Nucleus accumbens (tissue), 56 donors: ENCODE measurements at places on chromosomes 16 and 17.

DNA sequence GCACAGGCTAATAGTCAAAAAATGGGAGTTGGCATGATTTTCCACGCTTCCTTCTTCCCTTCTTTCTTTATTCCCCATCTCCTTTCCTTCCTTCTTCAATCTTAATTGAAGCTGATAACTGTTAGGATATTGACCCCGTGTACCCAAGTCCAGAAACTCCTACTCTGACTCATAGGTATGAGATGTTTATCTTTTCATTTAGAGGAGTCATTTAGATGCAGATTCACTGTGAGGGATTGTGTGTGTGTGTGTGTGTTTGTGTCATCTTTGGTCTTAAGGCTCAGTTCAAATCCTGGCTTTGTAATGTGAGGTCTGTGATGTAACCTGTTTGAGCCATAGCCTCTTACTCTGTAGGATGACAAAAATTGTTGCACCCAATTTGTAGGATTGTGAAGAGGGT lies 332.0 kb upstream of the MAF start:
- no peak for DNase-seq

DNA sequence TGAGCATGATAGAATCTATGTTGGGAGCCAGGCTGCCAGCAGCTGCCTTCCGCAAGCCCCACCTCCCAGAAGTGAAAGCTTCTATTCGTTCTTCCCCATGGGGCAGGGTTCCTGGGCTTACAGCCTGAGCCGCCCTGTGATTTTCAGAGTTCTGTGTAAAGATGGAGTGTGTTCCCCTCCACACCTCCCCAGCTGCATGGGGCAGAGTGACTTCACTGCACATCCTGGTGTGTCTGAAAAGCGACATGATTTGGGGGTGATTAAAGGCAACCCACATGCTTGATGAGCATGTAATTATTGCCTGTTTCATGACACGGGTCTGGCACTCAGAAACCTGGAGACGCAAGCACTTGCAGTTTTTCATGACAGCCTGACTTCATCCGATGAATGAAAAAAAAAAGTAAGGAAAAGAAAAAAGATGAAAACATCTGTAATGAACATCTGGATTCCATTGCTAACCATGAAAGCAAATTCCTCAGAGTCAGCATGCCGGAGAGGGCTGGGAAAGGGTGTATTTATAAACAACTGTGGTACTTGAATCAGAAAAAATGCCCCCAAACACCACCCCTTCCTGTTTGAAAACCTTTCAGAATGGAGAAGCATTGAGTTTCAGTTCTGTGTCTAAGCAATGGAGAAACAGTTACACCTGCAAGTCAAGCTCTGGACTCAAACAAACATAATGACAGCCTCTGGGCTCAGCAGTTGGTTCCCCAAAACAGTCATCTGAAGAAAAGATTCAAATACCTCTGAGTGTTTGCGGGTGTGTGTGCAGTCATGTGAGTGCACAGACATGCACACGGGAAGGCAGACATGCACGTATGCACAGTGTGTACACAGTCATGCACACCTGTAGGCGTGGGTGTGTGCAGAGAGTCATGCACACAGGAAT lies 266.0 kb downstream of the ENGASE start:
- no peak for DNase-seq

DNA sequence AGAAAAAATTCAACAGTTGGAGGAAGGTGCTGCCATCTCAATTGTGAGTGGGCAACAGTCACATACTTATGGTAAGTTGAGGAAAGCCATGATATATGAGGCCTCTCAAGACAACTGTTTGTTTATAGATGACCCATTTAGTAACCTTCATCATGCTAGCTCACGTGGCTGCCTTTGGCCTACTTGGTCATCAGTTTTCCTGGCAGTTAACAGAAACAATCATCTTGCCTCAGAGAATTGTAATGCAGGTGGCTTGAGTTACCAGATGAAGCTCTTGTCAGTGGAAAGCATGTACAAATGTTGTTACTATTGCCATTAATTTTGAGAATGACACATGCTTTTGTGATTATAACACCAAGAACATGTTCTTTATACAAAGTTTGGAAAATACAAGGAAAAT lies 14.7 kb downstream of the TPPP3 start:
- no peak for DNase-seq

DNA sequence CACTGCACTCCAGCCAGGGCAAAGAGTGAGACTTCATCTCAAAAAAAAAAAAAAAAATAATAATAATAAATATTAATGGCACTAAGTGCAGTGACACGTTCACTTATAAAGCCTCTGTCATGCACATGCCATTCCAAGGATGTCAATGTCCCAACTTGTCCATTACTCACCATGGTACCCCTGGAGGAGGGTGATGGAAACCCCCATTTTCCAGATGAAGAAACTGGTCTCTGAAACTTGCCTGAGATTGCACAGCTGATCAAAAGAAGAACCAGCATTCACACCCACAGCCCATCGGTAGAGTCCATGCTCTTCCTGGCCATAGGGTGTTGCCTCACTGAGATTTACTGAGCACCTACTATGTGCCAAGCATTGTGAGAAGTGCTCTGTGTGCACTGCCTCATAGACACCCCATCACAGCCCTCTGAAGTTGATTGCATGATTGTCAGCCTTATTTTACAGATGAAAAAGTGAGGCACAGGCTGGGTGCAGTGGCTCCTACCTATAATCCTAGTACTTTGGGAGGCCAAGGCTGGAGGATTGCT lies 123.7 kb downstream of the ABCC1 start:
- no peak for DNase-seq

GRCh38 chr16:81775570-81775969 lies 3.5 kb upstream of the PLCG2 start:
- DNase-seq, result no peak
